ENCODE measurements at places on chromosomes 6 and 20.

GRCh38 chr20:46563170-46563859 is 12.9 kb upstream of the OCSTAMP start:
- no peak for DNase-seq

GRCh38 chr6:2976060-2976459 is 4.7 kb upstream of the SERPINB6 start:
- no peak for DNase-seq

- DNase-seq, result no peak
Measured at GRCh38 chr6:30142665-30143064, 6.7 kb downstream of the TRIM40 start.

GRCh38 chr20:44997171-44997570 is 30.9 kb downstream of the STK4 start:
- DNase-seq, result no peak

DNA sequence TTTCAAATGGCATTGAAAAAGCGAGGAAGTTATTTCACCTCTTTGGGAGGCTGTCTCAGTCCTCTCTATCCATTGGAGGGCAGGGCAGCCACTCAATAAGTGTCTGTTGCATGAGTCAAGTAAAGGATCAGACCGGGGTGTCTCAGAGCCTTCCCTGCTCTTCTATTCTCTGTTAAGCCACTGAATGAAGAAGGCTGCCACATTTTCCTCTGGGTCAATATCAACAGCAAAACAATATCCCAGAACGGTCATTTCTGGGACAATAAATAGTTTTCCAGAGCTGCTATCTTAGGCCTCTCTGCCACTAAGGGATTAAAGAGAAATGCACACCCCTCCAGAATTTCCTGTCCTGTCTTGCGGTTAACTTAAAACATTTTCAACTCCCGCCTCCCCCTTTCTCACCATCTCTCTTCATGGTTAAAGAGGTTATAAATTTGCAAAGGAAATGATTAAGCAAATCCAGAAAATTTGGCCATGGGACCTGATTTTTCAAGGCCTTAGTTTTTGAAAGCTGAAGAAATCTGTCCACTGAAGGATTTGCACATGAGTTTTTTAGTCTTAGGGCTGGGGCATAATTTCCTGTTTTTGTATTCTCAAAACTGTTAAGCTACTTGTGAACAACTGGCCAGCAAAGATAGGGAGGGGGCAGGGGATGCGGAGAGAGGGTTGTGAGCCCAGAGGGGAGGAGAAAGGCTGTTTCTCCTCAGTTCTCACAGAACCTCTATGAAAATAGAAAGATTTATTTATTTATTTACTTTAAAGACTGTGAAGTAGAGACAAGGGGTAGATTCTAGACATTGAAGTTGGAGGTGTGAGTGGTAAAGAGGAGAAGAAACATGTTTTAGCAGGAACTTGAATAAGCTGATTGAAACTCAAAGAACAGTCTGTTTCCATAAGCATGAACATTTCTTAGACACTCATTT is 135.7 kb downstream of the BCAS1 start:
- DNase-seq, result no peak

GRCh38 chr6:116866281-116866871 is 10.7 kb upstream of the RFX6 start:
- DNase-seq, result no peak

GRCh38 chr6:169783971-169784820 is 32.8 kb downstream of the ERMARD start:
- no peak for DNase-seq

DNA sequence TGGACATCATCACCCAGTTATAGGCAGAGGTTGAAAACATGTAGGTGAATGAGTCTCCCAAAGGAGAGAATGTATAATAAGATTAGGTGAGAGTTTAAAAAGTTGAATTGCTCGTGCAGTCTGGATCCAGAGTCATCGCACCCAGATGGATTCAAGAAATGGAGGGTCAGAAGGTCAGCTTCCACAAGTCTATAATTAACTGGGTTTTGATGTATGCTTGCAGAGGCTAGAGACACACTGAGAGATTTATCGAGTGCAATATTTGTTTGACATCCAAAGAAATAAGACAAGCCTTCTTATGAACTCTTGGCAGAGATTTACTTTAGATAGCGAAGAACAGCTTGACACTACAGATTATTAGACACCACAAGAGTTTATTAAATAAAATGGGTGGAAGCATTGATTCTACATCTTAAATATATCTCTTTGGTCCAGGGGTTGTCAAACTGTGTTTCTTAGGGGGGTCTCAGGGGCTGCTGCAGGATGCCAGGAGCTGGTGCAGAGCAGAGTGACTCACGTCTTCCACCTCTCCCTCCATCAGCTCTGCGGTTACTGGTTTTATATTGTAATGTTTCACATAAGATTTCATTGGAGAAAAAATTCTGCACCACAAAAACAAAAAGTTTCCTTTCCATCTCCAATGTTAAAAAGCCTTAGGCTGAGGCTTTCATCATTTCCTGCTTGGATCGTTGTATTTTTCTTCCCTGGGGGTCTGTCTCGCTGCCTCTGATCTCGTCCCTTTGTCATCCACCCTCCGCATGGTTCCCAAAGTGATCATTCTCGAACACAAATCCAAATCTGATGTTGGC is 176.2 kb upstream of the AHI1 start:
- DNase-seq, result no peak

- no peak for DNase-seq
Measured at GRCh38 chr6:113576310-113576709, 280.8 kb upstream of the MARCKS start.

- DNase-seq, result no peak
Measured at GRCh38 chr6:101404775-101405174, 11.3 kb downstream of the GRIK2 start.

DNA sequence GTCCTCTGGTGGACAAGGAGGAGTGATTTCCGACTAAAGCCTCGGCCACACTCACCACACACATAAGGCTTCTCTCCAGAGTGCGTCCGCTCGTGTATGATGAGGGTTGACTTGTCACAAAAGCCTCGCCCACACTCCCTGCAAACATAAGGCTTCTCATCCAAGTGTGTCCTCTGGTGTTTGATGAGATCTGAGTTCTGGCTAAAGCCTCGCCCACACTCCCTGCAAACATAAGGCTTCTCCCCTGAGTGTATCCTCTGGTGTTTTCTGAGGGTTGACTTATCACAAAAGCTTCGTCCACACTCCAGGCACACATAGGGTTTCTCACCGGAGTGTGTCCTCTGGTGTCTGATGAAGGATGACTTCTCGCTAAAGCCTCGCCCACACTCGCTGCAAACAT is 12.9 kb upstream of the SNRPB start:
- no peak for DNase-seq

DNA sequence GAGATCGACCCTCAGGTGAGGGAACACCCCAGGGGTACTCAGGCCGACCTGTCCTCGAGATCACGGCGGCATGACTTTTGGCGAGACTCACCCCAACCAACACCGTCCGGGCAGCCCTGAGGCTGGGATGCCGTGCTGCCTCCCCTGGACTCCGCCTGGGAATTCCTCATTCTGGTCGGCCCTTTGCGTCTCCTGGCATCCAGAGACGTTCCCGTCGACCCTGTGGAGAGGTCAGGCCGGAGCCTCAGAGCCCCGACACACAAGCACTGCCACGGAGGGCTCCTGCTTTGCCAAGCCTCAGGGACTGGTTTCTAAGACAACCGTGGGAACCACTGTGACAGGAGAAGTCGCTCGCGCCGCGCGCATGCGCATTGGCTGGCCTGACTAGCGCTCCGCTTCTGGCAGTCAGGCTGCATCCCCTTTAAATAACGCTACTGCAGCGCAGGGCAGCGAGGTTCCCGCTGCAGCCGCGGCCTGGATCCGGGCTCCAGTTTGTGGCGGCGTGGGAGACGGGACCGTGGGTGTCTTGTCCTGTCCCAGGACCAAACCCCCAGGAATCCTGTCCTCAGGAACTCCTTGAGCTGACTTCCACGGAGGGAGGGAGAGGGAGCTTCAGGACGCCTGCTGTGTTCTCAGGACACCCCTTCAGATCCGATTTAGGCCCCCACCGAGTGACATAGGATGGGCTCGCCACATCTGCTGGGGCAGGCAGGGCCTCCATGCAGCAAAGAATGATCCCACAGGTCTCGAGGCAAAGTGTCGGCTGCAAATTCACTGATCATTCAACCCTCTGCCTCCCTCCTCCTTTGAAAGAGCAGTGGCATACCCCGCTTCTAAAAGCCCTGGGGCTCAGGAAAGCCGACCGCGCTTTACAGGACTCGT is 163.2 kb upstream of the ZNF337 start:
- peak; percentile 59 for DNase-seq

- DNase-seq, result no peak
Measured at GRCh38 chr6:52183131-52183713, 3.0 kb upstream of the IL17A start.

DNA sequence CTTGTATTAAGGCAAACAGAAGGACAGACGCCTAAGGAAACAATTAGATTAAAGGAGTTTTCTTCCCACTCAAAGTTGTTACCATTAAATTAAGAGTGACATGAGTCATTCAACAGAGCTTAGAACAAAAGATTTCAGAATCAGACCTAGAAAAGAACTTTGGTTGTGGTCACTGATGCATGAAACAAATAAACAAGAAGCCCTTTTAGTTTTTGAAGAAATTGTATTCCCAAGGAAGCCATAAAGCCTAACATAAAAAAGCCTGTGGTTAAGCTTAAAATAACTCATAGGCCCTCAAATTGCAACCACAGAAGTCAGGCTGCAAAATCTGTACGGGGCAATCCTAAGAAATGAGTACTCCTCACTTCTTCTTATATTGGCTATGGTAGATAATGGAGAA is 17.9 kb upstream of the TRIM26 start:
- DNase-seq, result no peak

DNA sequence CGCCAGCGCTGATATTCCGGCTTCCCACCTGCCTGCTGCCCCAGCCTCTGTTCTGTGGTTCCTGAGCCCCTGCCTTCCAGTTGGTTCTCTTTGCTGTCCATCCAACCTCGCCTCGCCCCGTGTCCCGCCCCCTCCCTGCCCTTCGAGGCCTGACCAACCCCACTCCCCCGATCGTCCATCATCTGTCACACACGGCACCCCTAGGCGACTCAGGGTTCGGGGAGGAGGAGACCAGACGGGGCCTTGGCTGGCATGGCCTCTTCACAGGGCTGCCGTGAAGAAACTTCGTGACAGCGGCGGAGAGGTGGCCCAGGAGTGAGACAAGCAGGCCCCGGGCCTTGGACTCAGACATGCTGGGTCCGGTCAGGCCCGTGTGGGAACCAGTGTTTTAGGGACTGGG is 226.1 kb downstream of the QKI start:
- no peak for DNase-seq

DNA sequence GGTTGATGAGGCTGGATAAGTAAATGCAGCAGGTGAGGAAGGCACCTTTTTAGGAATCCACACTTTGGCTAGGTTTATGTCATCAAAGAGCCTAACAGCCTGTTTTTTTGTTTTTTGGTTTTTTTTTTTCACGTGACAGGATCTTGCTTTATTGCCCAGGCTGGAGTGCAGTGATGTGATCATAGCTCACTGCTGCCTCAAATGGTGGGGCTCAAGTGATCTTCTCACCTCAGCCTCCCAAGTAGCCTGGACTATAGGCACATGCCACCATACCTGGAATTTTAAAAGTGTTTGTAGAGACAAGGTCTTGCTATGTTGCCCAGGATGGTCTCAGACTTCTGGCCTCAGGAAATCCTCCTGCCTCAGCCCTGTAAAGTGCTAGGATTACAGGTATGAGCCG is 36.1 kb downstream of the ZNF334 start:
- DNase-seq, result no peak

DNA sequence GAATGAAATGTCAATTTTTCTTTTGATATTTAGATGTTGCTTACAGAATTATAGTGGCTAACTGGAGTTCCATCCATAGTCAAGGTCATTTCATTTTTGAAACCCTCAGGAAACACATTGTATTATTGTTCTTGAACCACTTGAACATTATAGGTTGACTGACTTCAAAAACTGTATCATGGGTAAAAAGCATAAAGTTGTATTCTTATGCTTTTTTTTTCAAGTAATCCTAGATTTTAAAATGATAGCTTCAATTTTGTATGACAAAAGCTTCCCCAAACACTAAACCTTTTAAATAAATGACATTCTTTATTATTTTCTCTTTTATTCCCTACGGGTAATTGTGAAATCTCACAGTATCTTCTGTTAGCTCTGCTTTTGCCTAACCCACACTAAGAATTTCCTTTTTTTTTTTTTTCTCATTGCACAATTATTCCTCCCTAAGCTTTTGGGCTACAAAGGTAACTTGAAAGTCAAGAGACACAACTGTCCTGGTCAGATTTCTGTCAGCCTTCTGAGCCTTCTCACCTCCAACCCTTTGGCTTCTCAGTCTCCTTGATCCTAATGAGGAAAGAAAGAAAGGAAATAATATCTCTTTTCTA is 36.9 kb upstream of the LAMA4 start:
- no peak for DNase-seq

- DNase-seq, result no peak
Measured at GRCh38 chr6:147808640-147809039, 300.1 kb downstream of the SAMD5 start.

DNA sequence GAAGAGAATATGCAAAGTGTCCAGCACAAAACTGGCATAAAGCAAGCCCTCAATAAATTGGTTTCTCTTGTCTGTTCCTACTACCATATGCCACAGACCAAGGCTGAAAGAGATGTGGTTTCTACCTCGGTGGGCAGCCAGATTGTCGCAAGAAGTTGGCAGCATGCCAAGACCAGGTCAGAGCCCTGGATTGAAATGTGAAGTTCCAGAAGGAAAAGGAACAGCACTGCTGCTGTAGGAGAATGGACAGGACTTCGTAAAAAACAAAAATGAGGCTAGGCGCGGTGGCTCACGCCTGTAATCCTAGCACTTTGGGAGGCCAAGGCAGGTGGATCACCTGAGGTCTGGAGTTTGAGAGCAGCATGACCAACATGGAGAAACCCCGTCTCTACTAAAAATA is 22.1 kb downstream of the MRPL14 start:
- DNase-seq, result no peak

DNA sequence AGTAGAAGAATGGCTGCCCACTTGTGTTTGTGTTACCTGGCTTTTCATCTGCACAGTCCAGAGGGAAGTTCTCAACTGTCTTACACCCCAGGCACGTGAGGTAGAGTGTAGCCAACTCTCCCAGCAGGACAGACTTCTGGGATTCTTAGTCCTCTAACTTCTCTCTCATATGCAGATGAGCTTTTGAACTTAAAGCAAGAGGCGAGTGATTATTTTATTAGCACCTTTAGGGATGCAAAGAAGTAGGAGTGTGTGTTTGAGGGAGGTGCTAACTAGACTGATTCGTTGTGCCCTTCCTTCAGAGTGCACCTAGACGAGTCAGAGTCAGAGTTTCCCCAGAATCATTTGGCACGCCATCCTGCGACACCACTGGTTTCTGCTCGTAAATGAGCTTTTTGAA is 10.8 kb downstream of the CDYL start:
- no peak for DNase-seq

- no peak for DNase-seq
Measured at GRCh38 chr20:62404112-62404665, 2.9 kb downstream of the CABLES2 start.

GRCh38 chr6:11771473-11772048 is 7.0 kb downstream of the ADTRP start:
- DNase-seq, result no peak

GRCh38 chr6:155517294-155517693 is 61.7 kb upstream of the NOX3 start:
- no peak for DNase-seq

GRCh38 chr6:2063547-2063946 is 181.9 kb downstream of the GMDS start:
- DNase-seq, result no peak

GRCh38 chr6:52672412-52673025 is 1.6 kb downstream of the TMEM14A start:
- DNase-seq, result no peak

Data from stimulated activated CD4-positive, alpha-beta T cell treated with anti-CD3 and anti-CD28 coated beads, Interleukin-12 subunit alpha, Interleukin-12 subunit beta, amount 100 ng/mL, for 24 hours (primary cell).